GM04503 (cell line): ENCODE measurements at places on chromosomes 2 and 18.

DNA sequence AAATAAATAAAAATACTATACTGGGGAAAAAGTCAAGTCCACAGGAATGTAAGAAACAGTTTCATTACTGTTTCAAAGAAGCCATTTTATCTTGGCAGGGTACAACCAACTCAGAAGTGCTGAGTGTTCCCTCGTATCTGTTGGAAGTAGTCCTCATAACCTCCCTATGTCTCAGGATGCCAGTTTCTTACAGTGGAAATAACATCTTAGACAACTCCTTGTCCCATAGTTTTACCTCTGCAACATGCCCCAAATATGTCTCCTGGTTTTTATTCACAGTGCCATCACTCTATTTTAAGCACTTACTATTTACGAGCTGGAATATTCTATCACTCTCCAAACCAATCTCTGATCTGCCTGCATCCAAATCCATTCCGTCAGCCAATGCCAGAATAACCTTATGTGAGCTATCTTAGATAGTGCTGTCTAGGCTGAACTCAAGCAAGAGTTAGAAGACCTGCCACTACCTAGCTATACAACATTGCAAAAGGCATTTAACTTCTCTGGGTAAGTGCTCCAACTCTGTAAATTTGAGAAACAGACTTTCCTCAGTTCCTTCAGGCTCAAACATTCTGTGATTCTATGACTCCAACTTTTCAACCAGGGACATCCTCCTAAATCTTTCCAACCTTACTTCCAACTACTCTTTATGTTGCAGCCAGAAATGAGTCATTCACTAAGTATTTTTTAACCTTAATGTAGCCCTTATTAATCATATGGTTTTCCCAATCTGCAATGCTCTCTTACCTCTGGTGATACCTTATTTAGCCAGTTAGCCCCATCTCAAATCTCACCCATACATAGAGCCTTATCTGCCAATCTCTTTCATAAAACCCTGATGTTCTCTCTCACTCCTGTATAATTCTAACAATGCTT is 66.7 kb downstream of the RTN4 start:
- no peak for DNase-seq

- DNase-seq, result no peak
These were observed 50.5 kb downstream of the RAB31 start for GRCh38 chr18:9758624-9759075.

DNA sequence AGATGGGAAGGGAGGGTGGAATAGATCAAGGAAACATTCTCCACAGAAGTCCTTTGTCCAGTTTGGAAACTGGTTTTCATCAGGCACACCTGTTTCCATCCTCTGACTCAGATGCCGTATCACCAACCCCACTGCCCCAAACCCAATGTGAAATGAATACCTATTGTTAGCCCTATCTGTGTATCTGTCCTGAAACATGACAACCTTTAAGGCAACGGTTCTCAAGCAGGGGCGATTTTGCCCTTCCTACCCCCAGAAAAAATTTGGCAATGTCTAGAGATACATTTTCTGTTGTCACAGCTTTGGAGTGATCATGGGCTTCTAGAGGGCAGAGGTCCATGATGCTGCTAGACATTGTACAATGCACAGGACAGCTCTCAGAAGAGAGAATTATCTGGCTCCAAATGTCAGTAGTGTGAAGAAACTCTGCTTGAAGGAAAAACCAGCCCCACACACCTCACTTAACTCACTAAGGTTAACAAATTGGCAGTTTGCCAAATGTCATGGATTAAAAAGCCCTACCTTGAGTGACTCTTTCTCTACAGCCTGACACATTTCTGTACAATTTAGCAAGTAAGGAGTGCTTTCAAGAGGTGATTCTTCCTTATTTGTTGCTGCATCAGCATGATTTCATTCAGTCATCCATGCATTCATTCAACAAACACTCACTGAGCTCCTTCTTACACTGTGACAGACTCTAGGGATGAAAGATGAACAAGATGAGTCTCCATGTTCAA is 3.4 kb downstream of the SCTR start:
- DNase-seq, result no peak

- no peak for DNase-seq
These were observed 7.5 kb upstream of the NOSTRIN start for GRCh38 chr2:168794968-168795367.

DNA sequence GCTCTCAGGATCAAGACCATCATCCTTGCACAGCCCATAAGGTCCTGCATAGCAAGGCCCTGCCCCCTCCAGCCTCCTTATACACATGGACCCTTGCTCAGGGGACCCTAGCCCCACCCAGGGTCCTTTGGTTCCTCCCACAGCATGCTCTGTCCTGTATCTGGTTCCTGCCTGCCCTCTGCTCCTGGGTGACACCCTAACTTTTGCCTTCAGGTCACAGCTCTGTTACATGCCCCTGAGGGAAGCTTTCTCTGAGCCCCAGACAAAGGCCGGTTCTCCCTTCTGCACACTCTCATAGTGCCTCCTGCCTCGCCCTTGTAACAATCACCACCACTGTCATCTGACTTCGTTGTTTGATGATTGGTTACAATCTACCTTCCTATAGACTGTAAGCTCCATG is 204.8 kb downstream of the SMAD2 start:
- DNase-seq, result no peak

DNA sequence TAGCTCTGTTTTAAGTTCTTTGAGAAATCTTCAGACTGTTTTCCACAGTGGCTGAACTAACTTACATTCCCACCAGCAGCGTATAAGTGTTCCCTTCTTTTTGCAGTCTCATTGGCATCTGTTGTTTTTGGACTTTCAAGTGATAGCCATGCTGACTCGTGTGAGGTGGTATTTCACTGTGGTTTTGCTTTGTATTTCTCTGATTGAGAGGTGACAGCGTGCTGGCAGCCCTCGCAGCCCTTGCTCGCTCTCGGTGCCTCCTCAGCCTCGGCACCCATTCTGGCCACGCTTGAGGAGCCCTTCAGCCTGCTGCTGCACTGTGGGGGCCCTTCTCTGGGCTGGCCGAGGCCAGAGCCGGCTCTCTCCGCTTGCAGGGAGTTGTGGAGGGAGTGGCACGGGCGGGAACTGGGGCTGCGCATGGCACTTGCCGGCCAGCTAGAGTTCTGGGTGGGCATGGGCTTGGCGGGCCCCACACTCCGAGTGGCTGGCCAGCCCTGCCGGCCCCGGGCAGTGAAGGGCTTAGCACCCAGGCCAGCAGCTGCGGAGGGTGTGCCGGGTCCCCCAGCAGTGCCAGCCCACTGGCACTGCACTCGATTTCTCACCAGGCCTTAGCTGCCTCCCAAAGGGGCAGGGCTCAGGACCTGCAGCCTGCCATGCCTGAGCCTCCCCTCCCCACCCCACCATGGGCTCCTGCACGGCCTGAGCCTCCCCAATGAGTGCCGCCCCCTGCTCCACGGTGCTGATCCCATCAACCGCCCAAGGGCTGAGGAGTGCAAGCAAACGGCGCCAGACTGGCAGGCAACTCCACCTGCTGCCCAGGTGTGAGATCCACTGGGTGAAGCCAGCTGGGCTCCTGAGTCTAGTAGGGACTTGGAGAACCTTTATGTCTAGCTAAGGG is 151.8 kb downstream of the IRS1 start:
- no peak for DNase-seq

DNA sequence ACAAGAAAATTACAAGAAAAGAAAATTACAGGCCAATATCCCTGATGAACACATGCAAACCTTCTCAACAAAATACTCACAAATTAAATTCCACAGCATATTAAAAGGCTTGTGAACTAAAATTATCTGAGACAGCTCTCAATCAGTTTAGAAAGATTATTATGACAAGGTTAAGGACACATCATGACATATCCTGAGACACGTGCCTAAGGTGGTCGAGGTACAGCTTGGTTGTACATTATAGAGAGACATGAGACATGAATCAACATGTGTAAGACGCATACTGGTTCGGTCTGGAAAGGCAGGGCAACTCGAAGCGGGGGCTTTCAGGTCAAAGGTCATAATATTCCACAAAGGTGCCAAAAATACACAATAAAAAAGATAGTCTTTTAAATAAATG is 598.3 kb upstream of the REG3G start:
- no peak for DNase-seq

- no peak for DNase-seq
These were observed 23.5 kb upstream of the ITGB6 start for GRCh38 chr2:160223560-160223959.

DNA sequence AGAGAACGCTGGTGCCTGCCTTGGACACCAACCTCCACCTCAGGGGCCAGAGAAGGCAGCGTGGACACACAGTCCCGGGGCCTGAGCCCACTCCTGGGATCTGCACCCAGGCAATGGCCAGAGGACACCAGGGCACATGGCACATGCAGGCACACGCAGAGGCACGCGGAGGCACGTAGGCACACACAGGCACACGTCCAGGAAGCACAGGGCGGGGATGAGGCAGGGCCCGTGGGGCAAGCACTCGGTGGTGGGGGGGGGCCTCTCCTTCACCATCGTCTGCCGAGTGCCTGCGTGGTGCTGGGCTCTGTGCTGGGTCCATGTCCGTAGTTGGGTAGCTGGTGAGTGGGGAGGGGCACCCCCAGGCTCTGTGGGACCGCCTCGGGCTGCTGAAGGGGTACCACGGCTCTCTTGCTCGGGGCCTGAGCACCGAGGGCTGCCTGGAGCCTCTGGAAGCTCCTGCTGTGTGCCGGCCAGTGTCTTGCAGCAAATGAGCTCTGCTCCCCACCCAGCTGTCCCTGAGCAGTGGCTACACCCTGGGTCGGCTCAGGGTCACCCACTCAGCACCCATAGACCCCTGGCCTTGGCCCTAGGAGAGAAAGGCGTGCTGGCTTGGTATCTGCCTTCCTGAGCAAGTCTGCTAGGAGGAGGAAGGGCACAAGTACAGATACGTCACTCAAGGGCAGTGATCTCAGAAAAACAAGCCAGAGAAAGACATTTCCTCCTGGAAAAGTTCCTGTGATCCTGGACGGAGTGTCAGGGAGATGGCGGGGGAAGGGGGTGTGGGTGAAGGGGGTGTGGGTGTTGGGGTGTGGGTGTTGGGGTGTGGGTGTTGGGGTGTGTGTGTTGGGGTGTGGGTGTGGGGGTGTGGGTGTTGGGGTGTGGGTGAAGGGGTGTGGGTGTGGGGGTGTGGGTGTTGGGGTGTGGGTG is 26.4 kb downstream of the RTP5 start:
- DNase-seq, result no peak

DNA sequence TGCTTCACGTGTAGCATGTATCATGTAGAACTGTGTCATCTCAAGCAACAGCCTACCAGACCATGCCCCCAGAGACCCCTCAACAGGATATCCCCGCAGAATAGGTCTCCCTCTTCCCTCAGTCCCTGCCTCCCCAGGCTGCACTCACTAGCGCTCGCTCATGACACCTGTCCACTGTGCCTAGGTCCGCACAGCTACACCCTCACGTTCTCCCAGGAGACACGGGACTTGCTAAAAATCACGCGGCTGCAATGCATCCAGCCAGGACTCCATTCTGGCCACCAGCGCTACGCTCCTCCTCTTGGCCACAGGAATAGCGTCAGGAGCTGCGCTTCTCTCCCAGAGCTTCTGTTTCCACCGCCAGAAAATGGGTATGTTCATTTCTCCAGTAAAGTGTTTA is 2.5 kb downstream of the PXDN start:
- DNase-seq, result no peak

DNA sequence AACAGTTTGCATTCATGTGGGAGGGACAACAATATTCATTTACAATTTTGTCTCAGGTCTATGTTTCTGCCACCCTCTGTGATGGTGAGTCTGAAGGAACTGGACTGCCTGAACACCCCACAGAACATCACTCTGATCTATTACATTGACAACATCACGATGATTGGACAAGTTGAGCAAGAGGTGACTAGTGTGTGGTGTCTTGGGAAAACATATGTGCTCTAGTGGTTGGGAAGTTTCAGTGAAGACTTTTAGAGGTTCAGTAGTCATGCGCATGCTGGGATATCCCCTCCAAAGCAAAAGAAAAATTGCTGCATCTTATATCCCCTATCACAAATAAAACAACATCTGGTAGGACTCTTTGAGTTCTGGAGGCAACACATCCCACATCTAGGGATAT is 18.6 kb upstream of the CTLA4 start:
- DNase-seq, result no peak

- no peak for DNase-seq
These were observed 5.6 kb downstream of the DES start for GRCh38 chr2:219423652-219424377.

DNA sequence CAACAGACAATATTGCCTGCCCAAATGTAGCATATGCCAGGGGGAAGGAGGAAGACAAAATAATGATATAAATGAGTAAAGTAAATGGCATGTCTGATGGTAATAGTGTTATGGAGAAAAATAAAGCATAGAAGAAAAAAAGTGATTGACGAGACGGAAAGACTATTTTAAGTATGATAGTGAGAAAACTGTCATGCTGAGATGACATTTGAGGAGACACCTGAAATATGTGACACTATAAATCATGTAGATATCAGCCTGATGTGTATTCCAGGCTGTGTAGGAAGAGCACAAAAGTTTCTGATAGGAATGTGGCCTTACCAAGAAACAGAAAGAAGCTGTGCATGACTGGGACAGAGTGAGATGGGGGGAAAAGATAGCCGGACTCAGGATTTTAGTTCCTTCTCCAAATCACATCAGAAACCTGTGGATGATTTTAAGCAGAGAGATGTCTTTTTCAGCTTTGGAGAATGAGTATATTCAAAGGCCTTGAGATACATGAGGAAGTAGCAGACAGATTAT is 387.3 kb upstream of the SYT4 start:
- no peak for DNase-seq

DNA sequence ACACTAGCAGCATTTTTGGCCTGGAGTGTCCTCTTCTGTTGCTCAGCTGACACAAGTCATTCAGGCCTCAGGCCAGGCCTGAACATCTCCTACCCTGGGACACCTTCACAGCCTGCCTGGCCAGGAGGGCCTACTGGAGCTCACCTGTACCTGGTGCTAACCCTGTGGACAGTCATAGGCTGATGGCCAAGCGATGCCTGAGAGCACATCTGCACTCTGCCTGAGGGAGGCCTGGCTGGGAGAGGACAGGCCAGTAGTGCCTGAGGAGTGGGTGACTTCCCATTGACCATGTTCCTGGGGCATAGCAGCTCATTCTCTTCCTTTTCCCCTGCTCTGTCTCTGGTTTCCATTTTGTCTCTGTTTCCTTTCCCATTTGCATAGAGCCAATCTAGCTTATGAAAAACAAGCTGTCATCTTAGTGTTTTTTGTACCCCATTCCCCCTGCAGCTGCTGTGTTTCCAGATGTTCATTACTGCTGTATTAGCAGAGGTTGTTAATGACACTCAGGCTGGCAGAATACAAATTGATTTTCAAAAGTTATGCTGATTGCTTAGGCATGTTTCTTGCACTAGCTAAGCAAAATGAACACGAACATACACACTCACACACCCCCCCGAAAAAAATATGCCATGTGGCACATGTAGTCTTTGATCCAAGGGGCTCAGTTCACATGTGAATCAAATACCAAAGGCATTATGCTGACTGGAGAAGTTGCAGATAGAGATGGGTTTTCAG is 149.7 kb upstream of the HS6ST1 start:
- no peak for DNase-seq

- no peak for DNase-seq
These were observed 12.7 kb upstream of the DUSP2 start for GRCh38 chr2:96157649-96158553.

DNA sequence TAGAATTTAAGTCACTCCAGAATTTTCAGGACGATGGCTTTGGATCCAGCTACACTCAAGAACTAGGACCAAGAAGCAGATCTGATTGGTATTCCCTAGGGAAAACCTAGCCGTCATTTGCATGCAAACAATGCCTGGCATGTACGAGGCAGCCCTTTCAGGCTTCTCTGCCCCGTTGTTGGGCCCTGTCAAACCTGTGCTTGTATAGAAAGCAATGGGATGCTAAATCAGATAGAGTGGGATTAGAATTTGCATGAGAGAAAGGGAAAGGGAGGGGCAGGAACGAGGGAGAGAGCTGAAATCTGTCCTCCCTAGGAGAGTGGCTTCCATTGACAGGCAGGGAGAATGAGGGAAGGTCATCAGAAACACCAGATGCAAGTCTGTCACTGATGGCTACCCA is 28.6 kb downstream of the ARID5A start:
- DNase-seq, result no peak
